ENCODE measurements at places on chromosomes 6 and 20.

- no peak for DNase-seq
Observed at GRCh38 chr6:89895276-89895874, 1.1 kb downstream of the GJA10 start.

DNA sequence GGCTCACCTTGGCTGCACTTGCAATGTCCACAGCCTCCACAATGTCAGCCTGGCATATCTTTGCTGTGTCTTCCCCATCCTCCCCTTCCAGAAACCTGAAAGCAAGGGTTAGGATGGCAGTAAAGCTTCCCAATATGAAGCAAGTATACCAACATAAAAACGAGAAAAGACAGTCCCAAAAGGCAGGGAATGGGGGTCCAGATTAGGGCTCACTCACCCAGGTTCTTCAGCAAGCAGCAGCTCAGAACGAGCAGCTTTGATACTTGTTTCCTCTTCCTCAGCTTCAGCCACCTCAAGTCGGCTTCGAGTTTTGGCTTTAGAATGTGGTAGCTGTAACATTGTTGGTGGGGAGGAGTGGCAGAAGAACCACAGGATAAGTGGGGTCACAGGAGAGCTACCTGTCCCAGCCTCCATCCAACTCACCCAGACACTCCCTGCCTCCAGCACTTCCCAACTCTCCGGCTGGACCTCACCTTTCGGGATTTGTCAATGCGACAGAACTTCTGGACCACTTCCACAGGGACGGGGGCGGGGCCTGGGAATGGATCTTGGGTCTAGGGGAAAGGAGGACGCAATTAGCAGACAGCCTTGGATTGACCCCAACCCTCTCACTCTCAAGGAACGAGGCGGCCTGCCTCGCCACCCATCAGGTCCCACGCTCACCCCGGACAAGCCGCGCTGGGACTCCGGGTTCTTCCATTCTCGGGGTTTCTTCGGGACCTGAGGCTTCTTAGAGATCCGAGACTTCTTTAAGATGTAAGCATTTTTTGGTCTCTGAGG is 708 bp downstream of the WDR46 start:
- no peak for DNase-seq

GRCh38 chr6:35357677-35358076 is 15.3 kb downstream of the PPARD start:
- DNase-seq = no peak

GRCh38 chr6:122818866-122819265 is 29.8 kb downstream of the SMPDL3A start:
- no peak for DNase-seq

DNA sequence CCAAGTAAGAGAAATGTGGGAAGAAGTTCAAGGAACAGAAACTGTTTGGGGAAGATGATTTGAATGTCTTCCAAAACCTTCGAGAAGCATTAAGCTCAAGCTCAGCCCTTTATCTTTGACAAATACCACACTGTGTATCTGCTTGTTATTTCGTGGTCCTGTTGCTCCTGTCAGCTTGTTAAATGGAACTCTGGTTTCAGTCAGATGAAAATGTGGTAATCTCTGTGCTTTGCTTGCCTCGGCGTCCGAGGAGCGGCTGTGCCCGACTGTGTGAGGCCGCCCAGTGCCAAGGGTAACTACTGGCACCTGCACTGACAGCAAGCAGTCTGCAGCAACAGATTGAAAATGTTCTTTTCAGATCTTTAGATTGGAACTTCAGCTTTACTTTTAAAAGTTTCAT is 577.9 kb upstream of the FLRT3 start:
- DNase-seq = no peak

All from CD8-positive, alpha-beta memory T cell (primary cell).